ENCODE measurements at places on chromosomes 5 and 9.

DNA sequence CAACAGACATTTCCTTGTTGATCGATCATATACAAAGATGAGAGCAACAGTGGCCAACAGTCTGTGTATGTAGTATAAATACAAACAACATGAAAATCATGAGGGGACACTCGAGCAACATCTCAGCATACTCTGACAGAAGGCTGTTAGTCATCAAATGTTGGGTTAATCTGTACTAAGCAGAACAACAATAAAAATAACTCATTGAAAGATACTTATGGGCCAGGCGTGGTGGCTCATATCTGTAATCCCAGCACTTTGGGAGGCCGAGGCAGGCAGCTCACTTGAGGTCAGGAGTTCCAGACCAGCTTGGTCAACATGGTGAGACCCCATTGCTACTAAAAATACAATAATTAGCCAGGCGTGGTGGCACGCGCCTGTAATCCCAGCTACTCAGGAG is 67.3 kb downstream of the SCAI start:
- no peak for DNase-seq

DNA sequence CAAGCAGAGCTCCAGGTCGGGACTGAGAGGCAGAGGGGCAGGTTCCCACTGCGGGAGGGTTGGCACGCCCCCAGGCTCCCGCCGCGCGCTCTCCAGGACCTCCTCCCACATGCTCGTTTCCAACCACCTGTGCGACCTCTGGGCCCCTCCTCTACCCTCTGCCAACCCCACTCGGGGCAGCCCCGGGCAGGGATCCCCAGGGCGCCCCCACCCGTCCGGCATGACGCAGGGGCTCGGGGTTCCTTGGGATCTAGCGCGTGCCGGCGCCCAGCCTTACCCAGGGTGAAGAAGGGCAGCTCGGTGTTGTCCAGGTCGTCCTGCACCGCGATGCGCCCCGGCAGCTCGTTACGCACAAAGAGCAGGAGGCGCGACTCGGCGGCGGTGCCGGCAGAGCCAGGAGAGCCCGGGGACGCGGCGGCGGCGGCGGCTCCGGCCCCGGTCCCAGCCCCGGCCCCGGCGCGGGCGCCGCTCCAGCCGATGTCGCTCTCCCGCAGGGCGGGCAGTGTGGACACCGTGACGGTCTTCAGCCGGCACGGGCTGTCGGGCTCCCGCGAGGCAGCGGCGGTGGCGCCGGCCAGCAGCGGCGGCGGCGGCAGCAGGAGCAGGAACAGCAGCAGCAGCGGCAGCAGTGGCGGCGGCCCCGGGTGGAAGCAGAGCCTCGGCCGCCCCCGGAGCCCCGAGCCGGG is 494 bp downstream of the ASTN2 start:
- peak; percentile 30 for DNase-seq

- no peak for DNase-seq
Measured at GRCh38 chr9:133320421-133320881, 15.5 kb downstream of the SURF6 start.

GRCh38 chr5:103467831-103468230 is 94.8 kb downstream of the NUDT12 start:
- DNase-seq, result no peak

DNA sequence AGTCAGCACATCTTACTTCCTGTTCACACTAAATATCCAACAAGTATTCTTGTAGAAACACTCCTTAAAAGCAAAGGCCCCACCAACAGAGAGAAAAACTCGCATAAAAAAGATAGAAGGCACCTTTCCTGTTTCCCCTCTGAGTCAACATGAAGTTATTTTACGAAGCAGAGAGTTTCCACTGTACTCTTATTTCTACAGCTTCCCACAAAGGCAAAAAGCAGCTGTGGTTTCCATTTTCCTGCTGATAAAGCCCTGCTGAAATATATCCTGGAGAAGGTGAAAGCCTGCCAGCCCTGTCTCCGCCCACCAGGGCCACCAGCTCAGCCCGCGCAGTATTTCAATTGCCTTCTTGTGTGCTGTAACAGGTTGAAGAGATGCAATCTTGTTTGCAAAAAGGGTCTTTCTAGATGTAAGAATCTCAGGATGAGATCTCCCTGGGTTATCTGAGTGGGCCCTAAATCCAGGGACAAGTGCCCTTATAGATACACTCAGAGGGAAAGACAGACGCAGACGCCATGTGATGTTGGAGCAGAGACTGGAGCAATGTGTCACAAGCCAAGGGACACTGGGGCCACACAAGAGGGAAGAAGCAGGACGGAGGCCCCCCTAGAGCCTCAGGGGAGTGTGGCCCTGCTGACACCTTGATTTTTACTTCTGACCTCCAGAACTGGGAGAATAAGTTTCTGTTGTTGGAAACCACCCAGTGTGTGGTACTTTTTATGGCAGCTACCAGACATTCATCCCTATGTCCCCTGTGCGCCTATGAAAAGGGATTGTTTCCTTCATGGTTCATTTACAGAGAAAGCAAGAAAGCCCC is 19.9 kb downstream of the SEMA4D start:
- no peak for DNase-seq

- no peak for DNase-seq
Measured at GRCh38 chr5:118580949-118581348, 407.4 kb downstream of the DTWD2 start.

Measured in GM12891 (cell line).